ENCODE measurements at places on chromosomes 16 and 17.
A peak's percentile ranks its signal among the peaks of the same experiment; 100 is the strongest.

- DNase-seq = no peak
Measured at GRCh38 chr17:36854982-36855381, 82.3 kb upstream of the LHX1 start.

DNA sequence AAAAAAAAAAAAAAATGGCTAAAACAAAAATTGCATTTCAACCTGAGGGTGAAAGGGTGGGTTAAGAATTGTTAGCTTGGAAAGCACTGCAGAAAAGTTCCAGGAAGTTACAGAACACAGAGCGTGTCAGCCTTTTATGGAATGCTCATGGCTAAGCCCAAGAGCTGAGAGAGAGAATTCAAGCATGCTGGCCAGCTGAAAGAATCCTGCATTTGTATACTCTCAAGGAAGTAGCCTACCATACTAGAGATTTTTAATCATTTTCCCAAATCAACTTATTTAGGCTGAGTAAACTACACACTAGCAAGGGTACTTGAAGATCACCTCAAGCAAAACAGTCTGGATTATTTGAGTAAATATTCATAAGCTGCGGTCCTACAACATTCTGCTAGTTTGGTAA is 153.9 kb downstream of the KCNJ2 start:
- no peak for DNase-seq

DNA sequence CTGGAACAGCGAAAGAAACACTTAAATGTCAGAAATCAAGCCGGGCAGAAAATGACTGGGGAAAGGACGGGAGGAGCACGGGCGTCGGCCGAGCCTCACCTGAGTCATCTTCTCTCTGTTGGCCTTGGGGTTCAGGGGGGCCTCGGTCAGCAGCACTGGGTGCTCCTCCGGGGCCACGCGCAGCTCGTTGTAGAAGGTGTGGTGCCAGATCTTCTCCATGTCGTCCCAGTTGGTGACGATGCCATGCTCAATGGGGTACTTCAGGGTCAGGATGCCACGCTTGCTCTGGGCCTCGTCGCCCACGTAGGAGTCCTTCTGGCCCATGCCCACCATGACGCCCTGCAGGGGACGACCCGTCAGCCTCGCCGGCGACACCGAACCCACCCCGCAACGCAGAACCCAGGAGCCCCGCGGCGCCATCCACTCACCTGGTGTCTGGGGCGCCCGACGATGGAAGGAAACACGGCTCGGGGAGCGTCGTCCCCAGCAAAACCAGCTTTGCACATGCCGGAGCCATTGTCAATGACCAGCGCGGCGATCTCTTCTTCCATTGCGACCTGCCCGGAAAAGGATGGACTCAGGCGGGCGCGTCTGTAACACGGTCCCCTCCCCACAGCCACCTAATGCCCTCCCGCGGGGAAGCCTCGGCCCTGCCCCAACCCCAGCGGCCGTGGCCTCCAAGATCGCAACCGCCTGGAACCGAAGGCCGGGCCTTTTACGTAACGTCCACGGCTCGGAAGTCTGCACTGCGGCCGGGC is 616 bp downstream of the ACTG1 start:
- no peak for DNase-seq

GRCh38 chr17:30005709-30006320 is 64.4 kb downstream of the EFCAB5 start:
- DNase-seq = no peak

- no peak for DNase-seq
Measured at GRCh38 chr17:71613996-71614395, 506.8 kb upstream of the SOX9 start.

- no peak for DNase-seq
Measured at GRCh38 chr17:49342575-49342936, 19.5 kb downstream of the ZNF652 start.

DNA sequence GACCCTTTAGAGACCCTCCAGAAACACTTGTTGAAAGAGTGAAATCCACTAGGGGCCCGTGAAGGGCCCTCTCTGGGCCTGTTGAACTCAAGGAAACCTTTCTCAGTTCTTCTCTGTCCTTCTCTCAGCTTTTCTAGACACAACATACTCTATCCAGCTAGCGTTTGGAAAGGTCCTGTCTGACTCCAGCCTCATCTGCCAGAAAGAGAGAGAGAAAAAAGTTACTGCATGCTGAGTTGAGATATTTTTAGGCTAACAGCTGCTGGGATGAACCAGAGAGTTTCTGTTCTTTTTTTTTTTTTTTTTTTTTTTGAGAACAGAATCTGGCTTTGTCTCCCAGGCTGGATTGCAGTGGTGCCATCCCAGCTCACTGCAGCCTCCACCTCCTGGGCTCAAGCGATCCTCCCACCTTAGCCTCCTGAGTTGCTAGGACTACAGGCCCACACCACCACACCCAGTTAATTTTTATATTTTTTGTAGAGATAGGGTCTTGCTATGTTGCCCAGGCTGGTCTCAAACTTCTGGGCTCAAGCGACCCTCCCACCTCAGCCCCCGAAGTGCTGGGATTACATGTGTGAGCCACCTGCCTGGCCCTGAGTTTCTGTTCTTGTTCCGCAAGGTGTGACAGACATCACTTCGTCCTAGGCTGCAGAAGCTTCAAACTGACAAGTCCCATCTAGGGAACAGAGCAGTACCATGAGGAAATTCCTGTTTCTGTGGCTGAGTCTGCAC is 14.9 kb upstream of the TEX2 start:
- DNase-seq = peak; percentile 63

DNA sequence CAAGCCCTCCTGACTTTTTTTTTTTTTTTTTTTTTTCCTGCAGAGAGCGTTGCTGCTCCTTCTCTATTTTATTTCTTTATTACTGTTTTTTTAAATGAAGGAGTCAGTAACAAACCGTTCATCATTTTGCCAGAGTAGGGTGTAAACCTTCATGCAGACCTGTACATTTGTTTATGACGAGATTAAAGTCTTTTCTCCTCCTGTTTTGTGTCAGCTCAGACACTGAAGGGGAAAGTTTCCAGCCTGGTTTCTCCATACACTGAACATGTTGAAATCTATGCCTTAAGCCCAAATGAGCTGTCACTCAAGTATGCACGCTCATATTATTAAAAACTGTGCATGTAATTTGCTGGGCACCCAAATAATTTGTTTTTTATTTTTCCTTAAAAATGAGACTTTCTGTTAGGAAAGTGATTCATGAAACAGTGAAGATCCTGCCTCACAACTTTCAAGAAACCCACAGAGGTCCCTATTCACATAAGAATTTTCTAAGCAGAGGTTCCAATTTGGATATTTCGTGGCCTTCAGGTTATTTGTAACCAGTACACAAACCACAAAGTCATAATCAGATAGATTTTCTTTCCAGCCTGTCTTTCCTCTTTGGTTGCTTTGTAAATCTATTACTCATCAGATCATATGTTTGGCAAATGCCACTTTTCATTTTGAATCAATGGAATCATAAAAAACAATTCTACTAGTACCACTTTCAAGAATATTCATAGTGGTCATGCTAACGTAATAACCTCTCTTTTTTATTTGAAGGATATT is 700.3 kb downstream of the MAF start:
- DNase-seq = no peak

DNA sequence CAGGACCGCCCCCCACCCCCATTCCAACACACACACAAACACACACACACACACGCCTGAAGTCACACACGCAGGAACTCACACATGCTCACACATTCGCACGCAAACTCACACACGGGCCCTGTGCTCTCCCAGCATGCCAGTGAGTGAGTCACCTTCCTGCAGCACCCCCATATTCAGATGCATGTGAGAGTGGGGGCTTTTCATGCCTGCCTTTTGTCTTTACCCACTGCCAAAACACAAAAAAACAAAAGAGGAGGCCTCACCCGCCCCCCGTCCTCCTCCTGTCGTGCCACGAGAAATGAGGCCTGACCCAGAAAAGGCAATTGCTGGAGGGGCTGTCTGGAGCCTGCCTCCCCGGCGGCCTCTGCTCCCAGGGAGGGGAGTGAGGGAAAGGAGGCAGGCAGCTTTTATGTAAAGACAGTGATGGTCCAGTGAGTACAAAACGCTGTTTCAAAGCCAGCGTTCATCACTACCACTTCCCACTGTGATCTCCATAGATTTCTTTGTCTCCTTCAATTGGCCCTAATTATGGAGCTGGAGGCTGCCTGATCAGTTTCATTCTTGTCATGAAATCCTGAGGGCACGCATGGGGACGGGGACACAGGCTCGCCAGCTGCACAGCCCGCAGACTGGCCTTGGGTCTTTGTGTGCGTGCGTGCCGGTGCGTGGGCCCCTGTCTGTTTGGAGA is 29.5 kb upstream of the GSE1 start:
- DNase-seq = no peak

DNA sequence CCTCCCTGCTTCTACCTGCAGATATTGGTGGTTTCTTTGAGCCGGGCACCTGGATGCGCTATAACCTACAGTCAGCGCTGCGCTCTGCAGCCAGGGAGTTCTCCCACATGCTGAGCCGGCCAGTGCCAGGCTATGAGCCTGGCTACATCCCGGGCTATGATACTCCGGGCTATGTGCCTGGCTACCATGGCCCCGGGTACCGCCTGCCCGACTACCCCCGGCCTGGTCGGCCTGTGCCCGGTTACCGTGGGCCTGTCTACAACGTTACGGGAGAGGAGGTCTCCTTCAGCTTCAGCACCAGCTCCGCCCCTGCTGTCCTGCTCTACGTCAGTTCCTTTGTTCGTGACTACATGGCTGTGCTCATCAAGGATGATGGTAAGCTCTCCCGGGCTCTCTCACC is 13.2 kb downstream of the CNTNAP1 start:
- no peak for DNase-seq

- no peak for DNase-seq
Measured at GRCh38 chr16:56426585-56426984, 1.2 kb upstream of the AMFR start.

GRCh38 chr17:36000732-36001109 is 632 bp downstream of the CCL15 start:
- no peak for DNase-seq

DNA sequence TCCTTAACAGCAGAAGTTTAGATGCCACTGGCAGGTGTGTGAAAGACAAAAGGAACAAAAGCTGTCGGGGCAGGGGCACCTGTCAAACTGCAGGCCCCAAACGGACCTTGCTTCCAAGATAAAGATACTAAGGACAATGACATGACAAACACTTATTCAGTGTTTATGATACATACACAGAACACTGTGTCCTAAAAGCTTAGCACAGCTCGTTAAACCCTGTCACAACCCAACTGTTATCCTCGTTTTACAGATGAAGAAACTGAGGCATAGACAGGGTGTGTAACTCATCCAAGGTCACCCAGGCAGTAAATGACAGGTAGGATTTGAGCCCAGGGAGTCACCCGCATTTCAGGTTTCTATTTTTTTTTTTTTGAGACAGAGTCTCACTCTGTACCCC is 9.6 kb downstream of the SDK2 start:
- DNase-seq = no peak

- DNase-seq = no peak
Measured at GRCh38 chr16:54996186-54996585, 65.5 kb downstream of the IRX5 start.

- DNase-seq = peak; percentile 91
Measured at GRCh38 chr16:85554114-85554888, 58.8 kb upstream of the GSE1 start.

DNA sequence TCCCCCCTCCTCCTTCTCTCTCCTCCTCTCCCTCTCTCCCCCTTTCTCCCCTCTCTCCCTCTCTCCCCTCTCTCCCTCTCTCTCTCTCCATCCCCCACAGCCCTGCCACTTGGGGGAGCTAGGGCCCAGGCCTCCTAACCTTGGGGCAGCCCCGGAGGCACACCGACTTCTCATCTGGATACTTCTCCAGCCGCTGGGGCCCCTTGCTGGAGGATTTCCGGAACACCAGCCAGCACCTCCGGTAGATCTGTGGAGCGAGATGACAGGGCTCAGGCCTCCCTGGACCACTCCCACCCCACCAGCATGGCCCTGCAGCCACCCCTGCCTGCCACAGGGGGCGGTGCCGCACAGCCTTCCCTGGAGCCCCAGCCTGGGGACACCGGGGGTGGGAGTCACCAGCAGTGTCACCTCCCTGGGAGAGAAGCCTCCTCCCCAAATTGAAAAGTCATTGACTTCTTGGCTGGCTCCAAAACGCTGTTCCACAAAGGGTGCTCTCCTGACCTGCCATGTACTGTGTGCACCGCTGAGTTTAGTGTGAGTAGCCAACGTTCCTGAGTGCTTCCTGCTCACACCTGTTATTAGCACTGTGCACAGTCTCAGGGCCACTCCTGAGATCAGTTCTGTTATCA is 10.5 kb downstream of the DOK4 start:
- DNase-seq = no peak

GRCh38 chr17:3754458-3755334 is 31.0 kb downstream of the HASPIN start:
- no peak for DNase-seq

GRCh38 chr17:823501-823902 is 41.3 kb downstream of the MRM3 start:
- no peak for DNase-seq

GRCh38 chr16:75075688-75076268 is 40.8 kb downstream of the LDHD start:
- DNase-seq = no peak

GRCh38 chr17:48071654-48072053 is 23.5 kb downstream of the NFE2L1 start:
- DNase-seq = no peak

- DNase-seq = peak; percentile 39
Measured at GRCh38 chr17:752620-753219, 656 bp upstream of the GEMIN4 start.
